ENCODE measurements at places on chromosomes 1 and 21. TPM values are rescaled to one million over a fixed set of nuclear protein-coding genes. Genes with fewer than 3 reads are reported as not detected.

- no peaks in the 10 kb centered on the region for H3K4me1 ChIP-seq
- H3K27ac ChIP-seq: no peak overlapping the region
- no peaks in the 10 kb centered on the region for H3K27me3 ChIP-seq
- H3K36me3 ChIP-seq: no peaks in the 10 kb centered on the region
- no peak for DNase-seq
Measured at GRCh38 chr1:193472838-193473398, 286.5 kb upstream of the B3GALT2 start.

- peaks cover 3% of the 10 kb centered on the region for H3K4me1 ChIP-seq
- DNase-seq: no peak
- no peak overlapping the region for H3K27ac ChIP-seq
- no peaks in the 10 kb centered on the region for H3K36me3 ChIP-seq
- no peak overlapping the region for H3K4me3 ChIP-seq
- H3K27me3 ChIP-seq: no peaks in the 10 kb centered on the region
Measured at GRCh38 chr21:17925899-17926298, 106.7 kb upstream of the C21orf91 start.

- no peaks in the 10 kb centered on the region for H3K36me3 ChIP-seq
- H3K4me3 ChIP-seq: no peak overlapping the region
- H3K27ac ChIP-seq: no peak overlapping the region
Measured at GRCh38 chr1:171506525-171507304, 21.4 kb downstream of the PRRC2C start.

- no peak overlapping the region for H3K27ac ChIP-seq
- peak; percentile 35 for DNase-seq
- peaks cover 11% of the 10 kb centered on the region for H3K4me1 ChIP-seq
- H3K4me3 ChIP-seq: no peak overlapping the region
Measured at GRCh38 chr21:32096411-32096810, 182.4 kb downstream of the MIS18A start.

GRCh38 chr1:172219966-172220365, 200.5 kb upstream of the C1orf105 start:
- DNase-seq: no peak
- no peaks in the 10 kb centered on the region for H3K36me3 ChIP-seq
- no peak overlapping the region for H3K27ac ChIP-seq
- no peak overlapping the region for H3K4me3 ChIP-seq
- H3K4me1 ChIP-seq: peaks cover 4% of the 10 kb centered on the region

GRCh38 chr1:79293611-79294010, 287.1 kb upstream of the ADGRL4 start:
- H3K27ac ChIP-seq: no peak overlapping the region
- no peaks in the 10 kb centered on the region for H3K27me3 ChIP-seq
- no peaks in the 10 kb centered on the region for H3K36me3 ChIP-seq
- no peak overlapping the region for H3K4me3 ChIP-seq
- DNase-seq: no peak

- no peak overlapping the region for H3K4me3 ChIP-seq
- no peaks in the 10 kb centered on the region for H3K36me3 ChIP-seq
- no peaks in the 10 kb centered on the region for H3K4me1 ChIP-seq
- no peak for DNase-seq
- H3K27me3 ChIP-seq: peaks cover 15% of the 10 kb centered on the region
- no peak overlapping the region for H3K27ac ChIP-seq
Measured at GRCh38 chr1:203225071-203225470, 4.4 kb downstream of the CHIT1 start.

- H3K27me3 ChIP-seq: no peaks in the 10 kb centered on the region
- peaks cover 7% of the 10 kb centered on the region for H3K36me3 ChIP-seq
- no peak for DNase-seq
- H3K27ac ChIP-seq: no peak overlapping the region
Measured at GRCh38 chr1:55594701-55595100, 379.5 kb upstream of the USP24 start.

GRCh38 chr1:28208818-28209441, 23.9 kb downstream of the DNAJC8 start:
- no peak overlapping the region for H3K4me3 ChIP-seq
- H3K4me1 ChIP-seq: no peaks in the 10 kb centered on the region
- no peaks in the 10 kb centered on the region for H3K36me3 ChIP-seq
- peak; percentile 24 for DNase-seq
- H3K27ac ChIP-seq: no peak overlapping the region

DNA sequence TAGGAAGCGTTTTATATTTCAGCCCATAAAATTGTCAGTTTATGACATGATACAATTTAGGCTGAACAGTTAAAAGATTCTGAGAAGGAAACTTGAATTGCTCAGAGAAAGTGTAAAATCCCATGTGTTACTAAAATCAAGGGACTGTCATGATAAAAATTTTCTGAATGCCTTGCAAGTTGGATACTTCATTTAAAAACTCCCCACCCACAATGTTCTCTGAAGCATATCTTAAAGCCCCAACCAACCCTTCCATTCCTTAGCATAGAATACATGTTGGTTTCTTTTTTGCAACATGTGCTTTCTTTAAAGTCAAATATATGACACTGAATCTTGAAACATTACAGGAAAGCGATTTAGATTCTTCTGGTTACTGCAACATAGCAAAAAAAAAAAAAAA, 97.4 kb downstream of the MRPL39 start:
- no peak overlapping the region for H3K4me3 ChIP-seq
- H3K27me3 ChIP-seq: no peaks in the 10 kb centered on the region
- DNase-seq: no peak
- H3K4me1 ChIP-seq: no peaks in the 10 kb centered on the region
- H3K36me3 ChIP-seq: no peaks in the 10 kb centered on the region

DNA sequence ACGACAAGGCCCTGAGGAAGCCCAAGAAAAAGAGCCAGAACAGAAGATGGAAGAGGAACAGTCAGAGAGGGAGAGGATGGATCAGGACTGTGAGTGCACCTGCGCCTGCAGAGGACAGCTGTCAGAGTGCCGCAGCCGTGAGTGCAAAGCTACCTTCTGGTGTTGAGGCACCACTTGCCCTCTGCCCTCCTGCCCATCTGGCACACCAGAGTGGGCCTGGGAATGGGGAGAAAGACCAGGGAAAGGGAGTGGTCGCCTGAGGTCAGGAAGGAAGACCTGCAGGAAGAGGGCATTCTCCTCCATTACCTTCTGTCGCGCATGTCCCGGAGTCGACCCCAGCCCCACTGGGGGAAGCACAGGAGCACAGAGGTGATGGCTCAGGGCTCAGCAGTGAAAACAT, 26.2 kb downstream of the VASH2 start:
- no peaks in the 10 kb centered on the region for H3K27me3 ChIP-seq
- peaks cover 10% of the 10 kb centered on the region for H3K36me3 ChIP-seq
- no peak overlapping the region for H3K4me3 ChIP-seq

- H3K4me1 ChIP-seq: no peaks in the 10 kb centered on the region
- no peak overlapping the region for H3K4me3 ChIP-seq
- H3K27ac ChIP-seq: no peak overlapping the region
Measured at GRCh38 chr1:220680085-220680687, 10.0 kb upstream of the C1orf115 start.

GRCh38 chr1:180912211-180912800, 391 bp upstream of the KIAA1614 start:
- H3K4me1 ChIP-seq: peaks cover 34% of the 10 kb centered on the region
- H3K36me3 ChIP-seq: no peaks in the 10 kb centered on the region
- H3K27me3 ChIP-seq: peaks cover 25% of the 10 kb centered on the region

GRCh38 chr1:19765623-19766022, 34.1 kb downstream of the TMCO4 start:
- DNase-seq: no peak
- H3K27me3 ChIP-seq: peaks cover 20% of the 10 kb centered on the region
- H3K4me1 ChIP-seq: peaks cover 32% of the 10 kb centered on the region
- no peak overlapping the region for H3K27ac ChIP-seq

GRCh38 chr1:206649261-206649921, 14.1 kb downstream of the DYRK3 start:
- H3K4me1 ChIP-seq: peaks cover 4% of the 10 kb centered on the region
- DNase-seq: no peak
- no peak overlapping the region for H3K4me3 ChIP-seq
- H3K27ac ChIP-seq: no peak overlapping the region
- H3K36me3 ChIP-seq: peaks cover 11% of the 10 kb centered on the region

- no peak for DNase-seq
- no peaks in the 10 kb centered on the region for H3K4me1 ChIP-seq
- no peaks in the 10 kb centered on the region for H3K27me3 ChIP-seq
- H3K27ac ChIP-seq: no peak overlapping the region
- no peak overlapping the region for H3K4me3 ChIP-seq
Measured at GRCh38 chr1:45442272-45442671, 48.7 kb downstream of the TESK2 start.

DNA sequence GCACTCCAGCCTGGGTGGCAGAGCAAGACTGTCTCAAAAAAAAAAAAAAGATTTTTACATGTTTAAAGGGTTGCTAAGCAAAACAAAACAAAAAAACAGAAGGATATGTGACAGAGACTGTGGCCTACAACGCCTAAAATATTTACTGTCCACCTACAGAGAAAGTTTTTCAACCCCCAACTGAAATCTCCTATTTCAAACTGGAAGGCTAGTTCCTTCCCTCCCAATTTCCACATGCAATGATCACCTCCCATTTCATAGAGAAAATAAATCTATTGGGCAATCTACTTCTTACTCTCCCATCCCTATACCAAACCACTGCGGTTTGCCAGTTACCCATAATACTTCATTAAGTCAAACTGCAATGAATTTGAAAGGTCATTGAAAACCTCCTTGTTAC, 74.2 kb downstream of the ST3GAL3 start:
- no peaks in the 10 kb centered on the region for H3K27me3 ChIP-seq
- no peak for DNase-seq

DNA sequence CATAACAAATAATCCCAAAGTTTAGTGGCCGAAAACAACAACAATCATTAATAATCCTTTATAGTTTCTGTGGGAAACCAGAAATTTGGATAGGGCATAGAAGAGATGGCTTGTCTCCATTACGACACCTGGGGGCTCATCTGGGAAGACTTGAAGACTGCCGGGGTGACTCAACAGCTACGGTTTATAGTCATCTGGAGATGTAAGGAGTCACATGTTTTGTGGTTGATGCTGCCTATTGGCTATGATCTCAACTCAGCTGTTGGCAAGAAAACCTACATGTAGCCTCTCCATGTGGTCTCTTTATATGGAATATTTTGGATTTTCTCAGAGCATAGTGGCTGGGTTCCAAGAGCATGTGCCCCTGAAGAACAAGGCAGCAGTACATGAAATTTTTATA, 29.3 kb upstream of the TSPAN2 start:
- H3K4me3 ChIP-seq: no peak overlapping the region
- no peaks in the 10 kb centered on the region for H3K4me1 ChIP-seq
- DNase-seq: no peak
- no peak overlapping the region for H3K27ac ChIP-seq
- peaks cover 2% of the 10 kb centered on the region for H3K27me3 ChIP-seq

- peak; percentile 71 for DNase-seq
- no peak within 1 kb of the TSS for H3K4me3 ChIP-seq
- H3K4me1 ChIP-seq: peaks cover 16% of the 10 kb centered on the region
- H3K27ac ChIP-seq: peak within 1 kb of the TSS; percentile 73
Measured at GRCh38 chr1:159900086-159900680, at the start of gene CFAP45. TSS of gene CFAP45 (minus strand) at chr1:159900165. CDS start at chr1:159900098, 67 bp downstream.

DNA sequence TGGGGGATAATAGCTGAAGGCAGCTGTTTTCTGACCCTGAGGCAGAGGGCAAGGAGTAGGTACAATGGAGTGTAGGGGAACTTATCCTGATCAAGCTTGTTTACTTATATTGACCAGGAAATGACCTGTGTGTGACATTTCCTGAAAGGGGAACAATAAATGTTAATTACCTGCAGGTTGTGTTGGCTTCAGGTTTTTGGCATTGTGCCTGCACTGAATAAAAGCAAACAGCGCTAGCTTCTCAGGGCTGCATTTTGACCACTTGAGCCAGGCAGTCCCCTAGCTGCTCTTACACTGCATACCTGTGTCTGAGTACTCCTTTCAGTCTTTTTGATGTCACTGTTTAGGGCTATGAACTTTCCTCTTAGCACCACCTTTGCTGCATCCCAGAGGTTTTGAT, 40.6 kb downstream of the DRAM2 start:
- no peak overlapping the region for H3K4me3 ChIP-seq
- H3K27ac ChIP-seq: no peak overlapping the region
- no peaks in the 10 kb centered on the region for H3K27me3 ChIP-seq
- no peaks in the 10 kb centered on the region for H3K4me1 ChIP-seq
- no peak for DNase-seq

GRCh38 chr1:117318426-117318825, 48.8 kb upstream of the MAN1A2 start:
- no peaks in the 10 kb centered on the region for H3K4me1 ChIP-seq
- no peak overlapping the region for H3K4me3 ChIP-seq
- no peak for DNase-seq
- no peak overlapping the region for H3K27ac ChIP-seq

SLC9C2 gene
- total RNA-seq: not detected

LY9 gene
- total RNA-seq: not detected

LGR6 gene
- total RNA-seq: 0.91 TPM

WLS gene
- 147 TPM for total RNA-seq

LCE1E gene
- not detected for total RNA-seq

FCMR gene
- total RNA-seq: not detected

LEPR gene
- 2.7 TPM for total RNA-seq

C1orf226 gene
- total RNA-seq: 9.8 TPM

RIPPLY3 gene
- 3.2 TPM for total RNA-seq

SELL gene
- not detected for total RNA-seq

MATN1 gene
- 0.54 TPM for total RNA-seq

SYT11 gene
- 20.0 TPM for total RNA-seq

Measured in neural crest cell (in vitro differentiated cells).